RWPE1 (cell line): ENCODE measurements at places on chromosomes 2 and 18.

DNA sequence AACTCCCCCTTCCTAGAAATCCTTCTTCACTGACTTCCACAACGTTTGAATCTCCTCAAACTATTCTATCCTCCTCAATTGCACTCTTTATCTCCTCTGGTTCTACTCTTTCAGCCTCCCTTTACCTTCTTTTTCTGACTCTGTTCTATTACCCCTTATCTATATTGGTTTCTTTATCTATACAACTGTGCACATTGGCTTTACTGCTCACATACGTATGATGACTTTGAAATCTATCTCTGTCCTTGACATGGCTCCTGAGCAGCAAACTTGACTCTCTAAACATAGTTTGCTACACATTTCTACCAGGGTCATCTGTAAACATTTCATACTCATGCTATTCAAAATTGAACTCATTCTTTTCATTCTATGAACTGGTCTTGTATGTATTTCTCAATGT is 601.0 kb upstream of the LINC00305 start:
- no peak for DNase-seq

DNA sequence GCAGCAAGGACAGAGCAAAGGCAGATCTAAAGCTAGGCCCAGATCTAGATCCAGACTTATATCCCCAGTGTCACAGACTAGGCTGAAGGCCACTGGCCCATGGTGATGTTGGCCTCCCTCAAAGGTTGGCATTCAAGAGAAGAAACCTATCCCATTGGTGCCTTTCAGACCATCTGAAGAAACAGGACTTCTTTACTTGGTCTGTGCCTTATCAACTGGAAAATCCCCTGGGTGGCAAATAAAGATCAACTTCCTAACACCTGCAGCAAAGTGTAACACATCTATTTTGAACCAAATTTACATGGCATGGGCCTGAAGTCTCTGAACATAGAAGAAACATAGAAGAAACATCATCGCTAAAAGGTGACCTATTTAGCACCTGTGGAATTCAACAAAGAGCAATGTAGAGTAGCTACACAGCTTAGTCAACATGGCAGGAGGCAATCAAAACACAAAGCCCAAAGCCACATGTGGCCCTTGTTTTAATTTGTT is 35.8 kb downstream of the METTL4 start:
- no peak for DNase-seq

- DNase-seq: no peak
Measured at GRCh38 chr18:48862678-48863270, 88.0 kb downstream of the SMAD7 start.

- DNase-seq: no peak
Measured at GRCh38 chr18:58495207-58495606, 133.7 kb downstream of the ALPK2 start.

GRCh38 chr2:42770288-42771131 is 6.6 kb upstream of the OXER1 start:
- peak; percentile 26 for DNase-seq

DNA sequence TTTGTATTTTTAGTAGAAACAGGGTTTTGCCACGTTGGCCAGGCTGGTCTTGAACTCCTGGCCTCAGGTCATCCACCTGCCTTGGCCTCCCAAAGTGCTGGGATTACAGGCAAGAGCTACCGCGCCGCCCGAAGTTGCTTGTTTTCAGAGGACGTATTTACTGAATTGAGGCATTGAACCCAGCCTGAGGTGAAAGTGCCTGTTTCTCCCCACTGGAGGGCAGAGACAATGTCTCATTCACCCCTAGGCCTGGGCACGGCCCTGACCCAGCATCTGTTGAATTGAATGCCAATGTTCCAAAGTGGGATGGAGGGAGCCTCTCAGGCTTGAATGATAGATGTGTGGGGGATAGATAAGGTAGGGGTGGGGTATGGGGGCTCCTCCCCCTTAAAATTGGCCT is 4.5 kb upstream of the TMBIM1 start:
- DNase-seq: no peak

DNA sequence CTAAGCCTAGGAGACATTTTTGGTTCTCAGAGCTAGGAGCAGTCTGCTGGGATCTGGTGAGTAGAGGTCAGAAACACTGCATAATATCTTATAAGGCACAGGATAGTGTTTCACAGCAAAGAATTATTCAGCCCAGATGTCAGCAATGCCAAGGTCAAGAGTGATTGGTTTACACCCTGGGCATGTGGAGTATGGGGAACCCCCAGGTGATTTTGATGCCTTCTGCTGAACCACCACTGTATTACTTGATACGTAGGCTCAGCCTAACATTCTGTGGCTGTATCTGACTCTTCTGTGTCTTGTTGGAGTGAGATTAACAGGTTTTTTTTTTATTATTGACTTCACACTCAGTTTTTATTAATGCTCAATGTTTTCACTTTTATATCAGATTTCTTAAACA is 6.0 kb downstream of the DDX18 start:
- no peak for DNase-seq

GRCh38 chr2:234322766-234323465 is 174.0 kb downstream of the ARL4C start:
- DNase-seq: no peak

GRCh38 chr2:88753833-88754584 is 62.5 kb downstream of the RPIA start:
- no peak for DNase-seq

- DNase-seq: no peak
Measured at GRCh38 chr2:1614564-1614963, 129.8 kb downstream of the PXDN start.

- DNase-seq: no peak
Measured at GRCh38 chr2:24210106-24210455, 35.2 kb downstream of the FAM228A start.

DNA sequence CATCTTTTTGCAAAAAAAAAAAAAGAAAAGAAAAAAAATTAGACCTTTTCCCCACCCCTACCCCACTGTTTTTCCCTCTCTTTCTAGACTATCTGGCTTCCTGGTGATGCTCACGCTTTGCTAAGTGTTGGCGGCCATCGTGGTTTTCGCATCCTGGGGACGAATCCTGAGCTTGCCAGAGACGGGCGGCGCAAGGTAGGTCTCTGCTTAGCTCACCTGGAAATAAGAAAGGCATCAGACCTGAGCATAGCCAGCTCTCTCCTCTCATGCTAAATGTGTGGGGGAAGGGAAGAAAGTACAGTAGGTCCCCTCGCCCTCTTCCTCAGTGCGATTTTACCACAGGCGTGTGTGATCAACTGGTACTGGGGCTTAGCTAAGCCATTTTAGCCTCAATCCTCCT is 90.5 kb downstream of the KLHL29 start:
- DNase-seq: no peak

DNA sequence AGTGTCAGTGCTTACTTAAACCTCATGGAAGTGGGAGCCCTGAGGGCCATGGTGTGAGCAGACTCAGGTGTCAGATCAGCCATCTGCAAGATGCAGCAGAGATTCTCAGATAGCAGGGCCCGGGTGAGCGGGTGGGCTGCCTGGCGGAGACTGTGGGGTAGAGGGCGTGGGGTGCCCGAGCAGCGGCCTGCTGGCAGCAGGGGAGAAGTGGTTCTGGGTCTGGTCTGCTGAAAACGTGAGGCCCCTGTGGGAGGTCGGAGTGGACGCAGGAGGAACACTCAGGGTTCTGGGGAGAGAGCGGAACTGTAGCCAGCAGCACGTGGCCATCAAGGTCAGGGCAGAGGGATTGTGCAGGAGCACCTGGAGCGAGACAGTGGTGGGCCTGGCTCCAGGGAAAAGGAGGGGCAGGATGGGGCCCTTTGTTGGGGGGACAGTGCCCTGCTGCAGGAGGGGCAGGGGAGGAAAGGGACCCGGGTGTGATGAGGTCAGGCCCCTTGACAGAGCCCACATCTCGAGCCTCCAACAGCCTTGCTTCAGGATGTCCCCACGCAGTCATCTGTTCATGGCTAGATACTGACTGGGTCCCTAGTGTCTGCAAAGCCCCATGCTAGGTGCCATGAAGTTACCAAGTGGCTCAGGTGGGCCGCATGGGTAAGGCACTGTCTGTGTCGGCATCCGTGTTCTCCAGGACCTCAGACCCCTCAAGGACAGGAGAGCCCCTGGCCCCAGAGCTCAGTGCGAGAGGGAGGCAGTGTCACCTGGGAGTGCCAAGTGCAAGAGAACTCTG is 2.7 kb upstream of the ESPNL start:
- no peak for DNase-seq

DNA sequence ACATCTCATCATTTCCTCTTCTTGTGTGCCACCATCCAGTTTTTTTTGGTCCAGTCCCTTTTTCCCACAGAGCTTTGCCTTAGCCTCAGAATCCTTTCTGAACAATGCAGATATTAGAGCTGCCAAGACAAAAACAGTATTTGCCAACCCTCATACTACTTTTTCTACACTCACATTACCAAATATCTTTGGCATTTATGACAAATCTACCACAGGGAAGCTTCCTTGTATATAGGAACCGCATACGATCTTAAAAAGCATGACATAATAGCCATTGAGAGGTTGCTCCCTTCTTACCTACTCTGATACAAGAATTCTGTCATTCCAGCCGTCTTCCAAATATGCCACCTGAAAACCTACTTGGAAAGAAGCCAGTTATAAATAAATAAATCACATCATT is 9.4 kb downstream of the ZNF24 start:
- DNase-seq: no peak

GRCh38 chr2:167297292-167297691 is 409.0 kb downstream of the XIRP2 start:
- DNase-seq: no peak

DNA sequence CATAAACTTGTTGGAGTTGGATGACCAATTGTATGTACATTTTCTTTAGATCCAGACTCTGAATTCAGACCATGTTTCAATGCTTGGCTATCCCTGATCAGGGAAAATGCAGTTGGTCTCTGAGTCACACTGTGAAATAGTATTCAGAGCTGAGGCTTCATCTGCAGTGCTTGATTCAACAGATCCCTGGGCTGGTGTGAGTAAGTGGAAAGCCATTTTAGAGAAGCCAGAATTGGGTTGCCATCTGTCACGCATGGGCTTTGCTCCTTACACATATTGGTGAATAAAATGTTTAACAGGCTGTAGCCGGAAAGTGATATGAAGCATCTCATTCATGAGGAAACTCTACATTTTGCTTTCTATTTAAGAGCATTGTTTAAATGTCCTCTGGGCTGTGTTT is 50.0 kb upstream of the ACYP2 start:
- peak; percentile 87 for DNase-seq

DNA sequence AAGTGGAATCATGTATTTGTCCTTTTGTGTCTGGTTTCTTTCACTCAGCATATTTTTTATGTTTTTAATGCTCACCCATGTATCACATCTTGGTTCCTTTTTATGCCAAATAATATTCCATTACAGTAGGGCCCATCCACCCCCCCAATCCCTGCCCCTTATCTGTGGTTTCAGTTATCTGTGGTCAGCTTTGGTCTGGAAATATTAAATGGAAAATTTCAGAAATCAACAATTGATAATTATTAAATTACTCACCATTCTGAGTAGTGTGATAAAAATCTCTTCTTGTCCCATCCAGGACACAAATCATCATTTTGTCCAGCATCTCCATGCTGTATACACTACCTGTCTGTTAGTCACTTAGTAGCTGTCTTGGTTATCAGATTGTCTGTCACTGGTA is 66.7 kb downstream of the BIRC6 start:
- DNase-seq: no peak

GRCh38 chr2:66523990-66524389 is 89.1 kb downstream of the MEIS1 start:
- no peak for DNase-seq

DNA sequence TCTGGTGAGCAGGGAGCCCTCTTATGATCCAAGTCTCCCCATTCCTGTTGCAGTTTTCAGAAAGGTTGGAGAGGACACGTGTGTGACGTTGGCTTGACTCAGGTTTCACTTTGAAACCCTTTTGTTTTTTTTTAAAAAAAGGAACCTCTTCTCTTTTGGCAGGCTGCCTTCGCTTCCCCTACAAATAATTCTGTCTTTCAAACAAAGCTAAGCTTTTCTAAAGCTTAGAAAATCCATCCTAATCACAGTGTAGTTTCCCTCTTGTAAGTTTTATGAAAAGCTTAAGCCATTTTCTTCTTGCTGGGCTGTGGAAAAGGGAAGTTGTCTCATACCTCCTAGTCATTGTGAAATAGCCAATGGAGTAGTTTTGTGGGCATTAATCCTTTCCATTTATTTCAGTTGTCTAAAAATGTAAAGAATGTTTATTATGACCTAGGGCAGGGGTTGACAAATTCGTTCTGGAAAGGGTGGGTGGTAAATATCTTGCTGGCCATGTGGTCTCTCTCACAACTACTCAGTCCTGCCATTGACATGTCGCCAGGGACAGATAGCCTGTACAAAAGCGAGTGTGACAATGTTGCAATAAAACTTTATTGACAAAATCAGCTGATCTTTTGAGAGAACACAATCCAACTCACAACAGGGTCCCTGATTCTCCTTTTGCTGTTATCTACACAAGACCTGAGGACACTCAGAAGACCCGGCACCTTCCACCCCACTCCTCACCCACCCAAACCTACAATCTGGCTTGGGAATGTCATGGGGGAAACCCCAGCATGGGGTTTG is 878.8 kb downstream of the RNF144A start:
- no peak for DNase-seq

DNA sequence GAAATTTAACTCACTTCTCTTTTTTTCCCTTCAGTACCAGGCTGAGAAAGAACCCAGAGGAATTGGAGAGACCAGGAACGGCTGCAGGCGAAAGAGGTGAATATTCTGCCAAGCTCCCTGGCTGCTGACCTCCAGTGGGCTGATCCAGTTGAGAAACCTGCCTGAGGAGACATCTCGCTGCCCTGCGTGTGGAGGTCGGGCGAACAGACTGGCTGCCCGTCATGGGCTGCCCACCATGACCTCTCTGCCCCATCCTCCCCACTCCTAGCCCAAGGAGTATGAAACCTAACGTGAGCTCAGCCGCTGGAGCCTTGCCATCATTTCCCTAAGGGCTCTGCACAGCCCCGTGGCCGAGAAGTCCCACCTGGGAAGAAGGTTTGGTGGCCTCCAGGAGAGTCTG is 148.8 kb upstream of the SALL3 start:
- DNase-seq: no peak

GRCh38 chr2:85503851-85504777 is 34.9 kb upstream of the MAT2A start:
- DNase-seq: no peak

GRCh38 chr2:173664513-173664910 is 300.7 kb downstream of the SP3 start:
- DNase-seq: no peak

DNA sequence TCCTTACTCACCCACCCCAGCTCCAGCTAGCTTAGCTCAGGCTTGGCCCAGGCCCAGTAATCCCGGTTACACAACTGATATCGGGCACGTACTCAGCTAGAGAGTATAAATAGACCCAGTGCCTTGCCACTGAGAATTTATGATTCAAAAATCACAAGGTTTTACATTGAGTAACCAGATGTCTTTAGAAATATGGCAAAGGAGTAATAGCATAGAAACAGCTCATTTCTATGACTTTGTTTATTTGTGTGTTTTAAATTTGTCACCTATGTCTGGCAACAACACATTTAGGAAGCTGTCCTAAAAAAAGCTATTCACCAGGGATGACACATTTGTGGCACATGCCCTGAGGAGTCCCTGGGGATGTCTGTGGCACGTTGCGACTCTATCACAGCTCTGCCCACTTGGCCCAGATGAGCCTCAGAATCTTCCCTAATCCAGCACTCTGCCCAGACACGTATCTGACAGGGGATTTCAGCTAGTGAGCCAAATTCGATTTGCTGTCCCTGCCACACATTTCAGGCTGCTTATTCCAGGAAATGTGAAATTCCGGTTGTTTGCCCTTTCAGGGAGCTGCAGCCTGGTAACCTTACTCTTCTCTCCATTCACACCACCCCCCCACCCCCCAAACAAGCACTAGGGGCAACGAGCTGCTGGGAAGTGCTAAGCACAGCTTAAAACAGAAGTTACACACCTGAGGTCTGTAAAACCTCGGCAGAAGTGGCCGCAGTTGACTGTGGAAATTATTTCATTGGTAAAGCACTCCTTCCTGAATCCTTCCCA is 85.4 kb upstream of the ZCCHC2 start:
- peak; percentile 72 for DNase-seq
